ENCODE measurements at places on chromosomes 12 and 14.

GRCh38 chr14:94165744-94166143, 8.4 kb upstream of the PPP4R4 start:
- no peak for DNase-seq

DNA sequence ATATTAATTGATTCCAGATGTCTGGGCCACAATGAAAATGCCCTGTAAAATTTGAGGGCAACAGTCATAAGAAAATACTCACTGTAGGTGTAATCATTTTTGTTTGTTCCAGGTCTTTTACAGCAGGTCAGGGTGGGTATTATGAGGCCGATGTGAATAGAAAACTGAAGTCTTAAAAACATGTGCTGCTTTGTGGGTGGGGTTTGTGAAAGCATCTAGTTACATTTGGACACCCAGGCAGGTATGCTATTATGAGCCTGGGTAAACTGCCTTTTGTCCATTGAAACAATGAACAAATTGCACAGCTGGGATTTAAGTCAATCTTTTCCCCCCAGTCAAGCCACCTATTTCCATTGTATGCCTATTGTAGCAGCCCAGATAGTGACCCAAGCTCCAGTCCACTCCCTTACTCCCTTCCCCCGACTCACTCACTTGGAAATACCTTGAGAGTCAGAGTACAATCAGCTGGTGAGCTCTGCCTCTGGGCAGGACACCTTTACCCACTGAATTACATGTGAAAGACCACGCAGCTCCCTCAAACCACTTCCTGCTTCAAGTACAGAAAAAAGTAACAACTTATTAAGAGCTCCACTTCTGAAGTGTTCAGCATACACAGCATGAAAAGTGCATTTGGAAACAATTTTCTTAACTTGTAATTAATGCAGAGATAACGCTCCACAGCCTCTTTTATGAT, 1.8 kb downstream of the IGF1 start:
- no peak for DNase-seq

DNA sequence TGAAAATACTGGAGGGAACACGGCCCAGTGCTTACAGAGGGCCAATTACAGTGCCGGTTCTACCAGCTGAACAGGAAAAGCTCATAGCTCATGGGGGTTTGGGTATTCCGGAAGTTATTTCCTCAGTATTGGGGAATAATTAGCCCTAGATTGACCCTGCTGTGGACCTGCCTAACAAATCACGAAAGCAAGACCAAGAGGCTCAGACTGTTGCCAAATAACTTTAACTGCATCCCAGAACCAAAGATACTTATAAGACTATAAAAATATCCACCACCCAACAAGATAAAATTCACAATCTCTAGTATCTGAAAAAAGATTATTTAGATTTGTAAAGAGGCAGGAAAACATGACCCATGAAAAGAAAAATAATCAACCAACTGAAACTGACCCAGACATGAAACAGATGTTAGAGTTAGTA, 8.0 kb upstream of the OR5AU1 start:
- DNase-seq: no peak

DNA sequence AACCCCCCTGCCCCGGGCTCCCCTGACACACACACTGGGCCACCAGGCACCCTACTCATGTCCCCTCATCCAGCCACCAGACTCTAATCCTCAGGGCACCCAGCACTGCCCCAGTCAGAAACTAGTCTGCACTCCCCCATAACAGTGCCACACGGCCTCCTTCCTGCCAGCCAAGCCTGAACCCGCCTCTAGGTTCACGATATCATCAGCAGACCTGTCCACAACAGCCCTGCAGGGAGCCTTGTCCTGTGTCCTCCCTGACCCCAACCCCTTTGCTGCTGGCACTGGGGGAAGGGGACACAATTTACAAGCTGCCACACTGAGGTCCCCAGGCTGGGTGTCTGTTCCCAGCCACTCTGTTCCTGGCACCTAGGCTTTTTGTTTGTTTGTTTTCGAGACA, 33.6 kb downstream of the LTBP2 start:
- no peak for DNase-seq

DNA sequence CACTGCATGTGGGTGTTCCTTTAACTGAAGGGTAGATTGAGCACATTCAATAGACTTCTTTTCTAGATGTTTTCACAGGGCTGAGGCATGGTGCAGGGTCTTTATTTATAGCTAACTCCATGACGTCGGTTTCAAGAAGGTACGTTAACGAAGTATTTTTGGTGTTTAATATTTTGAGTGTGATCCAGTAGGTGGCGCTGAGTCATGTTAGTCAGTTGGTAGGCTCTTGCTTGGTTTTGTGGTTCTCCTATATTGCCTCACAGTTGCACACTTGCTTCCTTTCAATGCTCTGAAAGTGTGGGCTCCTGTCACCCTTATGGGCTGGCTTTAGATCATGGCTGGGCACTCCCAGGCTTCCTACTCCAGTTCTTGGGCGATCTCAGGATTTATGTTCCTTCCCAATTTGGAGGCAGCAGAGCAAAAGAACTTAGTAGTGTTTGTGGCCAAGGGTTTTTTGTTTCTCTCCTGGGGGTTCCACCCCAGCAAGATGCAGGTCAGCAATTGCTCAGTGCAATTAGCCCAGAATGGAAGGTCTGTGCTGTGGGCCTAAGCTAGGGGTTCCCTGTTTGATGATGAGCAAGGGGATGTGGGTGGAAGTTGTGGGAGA, 471.6 kb upstream of the FOXG1 start:
- DNase-seq: no peak

DNA sequence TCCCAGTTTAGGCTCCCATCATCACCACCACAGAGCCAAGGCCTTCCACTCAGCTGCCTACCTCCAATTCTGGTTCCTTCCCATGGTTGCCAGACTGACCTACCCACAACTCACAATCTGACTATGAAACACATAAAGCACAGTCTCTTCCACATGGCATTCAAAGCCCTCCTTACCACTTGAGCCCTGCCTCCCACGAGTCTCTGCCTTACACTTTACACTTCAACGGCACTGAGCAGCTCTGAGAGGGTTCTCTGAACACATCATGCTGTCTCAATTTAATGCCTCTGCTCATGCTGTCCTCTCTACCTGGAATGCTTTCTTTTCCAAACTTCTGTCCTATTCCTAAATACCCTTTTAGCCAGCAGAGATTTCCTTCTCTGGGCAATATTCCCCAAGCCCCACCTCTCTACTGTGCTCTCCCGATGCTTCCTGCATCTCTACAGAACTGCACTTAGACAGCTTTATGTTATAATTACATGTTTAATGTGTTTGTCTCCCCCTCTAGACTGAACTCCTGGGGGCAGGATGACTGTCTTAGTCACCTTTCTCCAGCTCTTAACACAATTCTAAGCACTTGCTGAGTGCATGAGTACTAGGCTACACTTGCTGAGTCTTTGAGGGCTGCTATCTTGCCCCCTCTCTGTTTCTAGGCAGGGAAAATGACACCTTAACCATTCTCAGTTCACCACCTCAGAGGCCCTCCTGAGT, 23.5 kb downstream of the FMNL3 start:
- no peak for DNase-seq

DNA sequence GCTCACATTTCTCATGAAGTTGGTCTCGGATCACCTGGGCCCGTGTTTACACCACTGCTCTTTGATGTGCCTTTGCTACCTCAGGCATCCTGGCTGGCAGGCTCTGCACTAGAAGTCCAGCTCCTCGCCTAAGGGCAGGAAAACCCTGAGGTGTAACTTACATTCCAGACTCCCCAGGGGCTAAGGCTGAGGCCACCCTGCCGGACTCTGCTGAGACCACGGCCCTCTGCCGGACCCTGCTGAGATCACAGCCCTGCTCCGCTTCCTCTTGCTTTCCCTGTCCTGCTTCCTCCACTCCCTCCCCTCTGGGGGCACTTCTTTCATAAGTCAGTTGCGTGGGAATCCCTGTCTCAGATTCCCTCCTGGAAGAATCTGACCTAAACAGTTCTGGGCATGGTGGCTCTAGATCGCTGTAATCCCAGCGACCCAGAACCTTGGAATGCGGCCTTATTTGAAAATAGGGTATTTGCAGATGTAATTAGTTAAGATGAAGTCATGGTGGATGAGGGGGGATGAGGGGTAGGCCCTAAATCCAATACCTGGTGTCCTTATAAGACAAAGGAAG, 17.2 kb downstream of the RILPL1 start:
- DNase-seq: no peak
